Naive B cell (primary cell): ENCODE measurements at places on chromosomes 11 and 22.

- DNase-seq, result no peak
Observed at GRCh38 chr11:124075841-124076651, 34.9 kb upstream of the OR10G7 start.

DNA sequence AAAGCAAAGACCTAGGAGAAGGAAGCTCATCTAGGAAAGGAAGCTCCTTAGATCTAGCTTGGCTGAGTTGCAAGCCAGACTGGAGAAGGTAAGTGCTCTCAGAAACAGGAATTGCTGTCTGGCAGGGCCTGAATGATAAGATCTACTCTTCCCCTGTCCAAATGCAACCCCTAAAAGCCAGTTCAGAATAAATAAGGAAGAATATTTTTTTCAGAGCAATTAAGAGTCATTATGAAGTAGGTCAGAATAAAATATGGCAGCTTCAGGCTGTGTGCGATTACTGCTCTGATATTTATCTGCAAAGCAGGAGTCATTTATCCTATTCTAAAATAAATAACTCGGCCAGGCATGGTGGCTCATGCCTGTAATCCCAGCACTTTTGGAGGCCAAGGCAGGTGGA lies 82.1 kb downstream of the PIWIL4 start:
- no peak for DNase-seq

DNA sequence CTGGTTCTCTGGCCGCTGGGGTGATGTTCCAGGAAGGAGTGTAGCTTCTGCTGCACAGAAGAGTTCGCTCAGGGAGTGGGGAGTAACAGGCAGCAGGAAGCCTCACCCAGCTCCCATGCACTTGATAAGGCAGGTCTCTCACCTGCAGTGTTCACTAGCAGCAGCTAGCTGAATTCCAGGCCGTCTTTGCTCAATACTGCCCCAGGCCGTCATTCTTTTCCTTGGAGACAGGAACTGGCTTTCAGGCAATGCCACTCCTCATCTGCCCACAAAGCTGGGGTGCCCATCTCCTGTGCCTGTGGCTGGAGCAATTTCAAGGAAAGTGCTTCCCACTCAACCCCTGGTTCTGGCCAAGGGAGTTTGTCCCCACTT lies 66.1 kb downstream of the ARHGAP42 start:
- DNase-seq, result no peak

- peak; percentile 1 for DNase-seq
Observed at GRCh38 chr11:26649884-26650283, 72.0 kb downstream of the SLC5A12 start.

DNA sequence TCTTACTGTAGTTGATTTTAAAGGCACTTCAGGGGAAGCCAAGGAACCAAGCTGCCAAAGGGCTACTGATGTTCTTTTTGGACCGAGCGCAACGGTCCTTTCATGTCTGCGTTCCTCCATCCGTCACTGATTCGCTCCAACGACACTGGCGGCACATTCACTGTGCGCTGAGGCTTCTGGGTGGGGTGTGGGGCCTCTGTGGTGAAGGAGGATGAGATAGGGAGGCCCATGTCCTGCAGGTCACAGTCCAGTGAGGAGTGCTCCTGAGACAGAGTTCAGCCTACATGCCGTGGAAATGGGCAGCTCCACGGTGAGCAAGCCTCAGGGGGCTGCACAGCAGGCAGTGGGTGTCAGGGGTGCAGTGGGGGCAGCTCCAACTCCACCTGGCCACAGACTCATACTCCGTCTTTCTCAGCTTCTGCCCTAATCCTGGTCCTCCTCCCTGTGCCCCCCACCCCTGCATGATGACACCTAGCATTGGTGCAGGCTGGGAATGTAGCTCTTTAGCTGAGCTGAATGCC lies 87.8 kb upstream of the SHANK2 start:
- no peak for DNase-seq

DNA sequence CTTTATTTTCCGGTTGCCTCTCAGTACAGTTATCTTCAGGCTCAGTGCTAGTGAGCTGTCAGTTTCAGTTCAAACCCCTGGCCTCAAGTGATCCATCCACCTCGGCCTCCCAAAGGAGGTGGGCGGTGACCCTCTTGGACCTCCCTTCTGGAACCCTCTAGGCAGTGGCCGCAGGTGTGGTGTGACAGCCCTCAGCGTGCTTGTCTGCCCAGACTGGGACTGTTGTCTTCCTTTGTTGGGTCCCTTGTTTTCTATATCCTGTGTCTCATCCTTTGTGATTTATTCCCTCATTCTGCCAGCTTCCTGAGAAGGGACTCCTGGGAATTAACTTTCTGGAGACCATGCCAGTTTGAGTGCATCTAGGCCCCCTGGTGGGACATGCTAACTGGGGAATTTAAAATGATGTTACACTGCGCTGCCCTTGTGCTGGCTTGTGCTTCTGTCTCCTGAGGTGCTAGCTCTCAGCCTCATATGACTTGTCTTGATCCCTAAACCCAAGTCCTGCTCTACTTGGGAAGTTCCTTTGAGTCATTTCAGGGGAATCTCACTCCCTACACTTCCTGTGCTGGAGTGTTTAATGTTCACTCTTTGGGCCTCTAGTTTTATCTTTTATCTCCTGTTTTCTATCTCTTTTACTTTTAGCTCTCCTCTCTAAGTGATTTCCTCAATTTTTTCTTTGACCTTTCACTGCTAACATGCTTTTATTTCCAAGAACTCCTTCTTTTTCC lies 19.4 kb downstream of the MED15 start:
- DNase-seq, result no peak

DNA sequence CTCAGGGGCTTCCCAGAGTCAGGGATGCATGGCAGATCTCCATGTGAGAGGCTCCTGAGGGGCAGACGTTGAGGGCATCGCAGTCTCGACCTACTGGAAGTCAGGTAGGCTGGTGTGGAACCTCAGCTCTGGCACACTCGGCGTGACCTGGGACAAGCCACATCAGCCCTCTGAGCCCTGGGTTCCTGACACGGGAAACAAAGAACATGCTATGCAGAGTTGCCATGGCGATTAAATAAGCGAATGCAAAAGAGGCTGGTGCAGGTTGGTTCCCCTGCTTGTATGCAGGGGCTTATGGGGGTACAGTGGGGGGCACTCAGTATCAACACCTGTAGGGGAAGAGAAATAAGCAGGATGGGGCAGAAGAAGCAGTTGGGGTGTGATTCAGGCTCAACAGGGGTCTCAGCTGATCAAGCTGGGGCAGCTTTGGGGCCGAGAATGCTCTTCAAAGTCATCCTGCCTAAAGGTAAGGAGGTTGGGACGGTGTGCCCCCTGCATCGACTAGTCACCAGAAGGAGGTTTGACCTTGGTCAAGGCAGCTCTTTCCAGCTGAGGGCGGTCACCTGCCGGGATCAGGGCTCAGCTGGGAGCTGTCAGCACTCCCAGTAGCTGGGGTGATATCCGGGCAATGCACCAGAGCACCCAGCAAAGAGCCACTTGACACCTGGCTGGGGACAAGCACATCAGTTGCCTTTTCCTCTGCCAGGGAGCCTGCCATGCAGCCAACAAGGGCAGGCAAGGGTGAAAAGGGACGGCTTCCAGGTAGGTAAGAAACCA lies 442.7 kb downstream of the MIAT start:
- DNase-seq, result no peak

- DNase-seq, result no peak
Observed at GRCh38 chr22:47166446-47167016, 404.1 kb downstream of the TBC1D22A start.

DNA sequence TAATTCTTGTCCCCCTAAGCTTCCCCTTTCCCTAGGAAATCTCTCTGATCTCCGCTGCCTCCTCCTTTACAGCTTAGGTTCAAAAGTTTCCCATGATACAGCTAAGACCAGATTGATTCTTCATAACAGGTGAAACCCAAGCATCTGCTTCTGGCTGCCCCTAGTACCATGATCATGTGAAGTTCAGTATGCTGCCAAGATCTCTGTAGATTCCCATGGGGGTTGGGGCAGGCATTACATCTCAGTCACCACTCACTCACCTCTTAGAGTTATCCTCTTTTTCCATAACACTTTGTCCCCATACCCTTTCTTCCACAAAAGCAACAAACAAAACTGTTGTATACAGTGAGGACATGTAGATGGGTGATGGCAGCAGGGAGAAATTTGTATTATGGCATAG lies 44.0 kb downstream of the RRP8 start:
- DNase-seq, result no peak
